ENCODE measurements at places on chromosomes 4 and X.

DNA sequence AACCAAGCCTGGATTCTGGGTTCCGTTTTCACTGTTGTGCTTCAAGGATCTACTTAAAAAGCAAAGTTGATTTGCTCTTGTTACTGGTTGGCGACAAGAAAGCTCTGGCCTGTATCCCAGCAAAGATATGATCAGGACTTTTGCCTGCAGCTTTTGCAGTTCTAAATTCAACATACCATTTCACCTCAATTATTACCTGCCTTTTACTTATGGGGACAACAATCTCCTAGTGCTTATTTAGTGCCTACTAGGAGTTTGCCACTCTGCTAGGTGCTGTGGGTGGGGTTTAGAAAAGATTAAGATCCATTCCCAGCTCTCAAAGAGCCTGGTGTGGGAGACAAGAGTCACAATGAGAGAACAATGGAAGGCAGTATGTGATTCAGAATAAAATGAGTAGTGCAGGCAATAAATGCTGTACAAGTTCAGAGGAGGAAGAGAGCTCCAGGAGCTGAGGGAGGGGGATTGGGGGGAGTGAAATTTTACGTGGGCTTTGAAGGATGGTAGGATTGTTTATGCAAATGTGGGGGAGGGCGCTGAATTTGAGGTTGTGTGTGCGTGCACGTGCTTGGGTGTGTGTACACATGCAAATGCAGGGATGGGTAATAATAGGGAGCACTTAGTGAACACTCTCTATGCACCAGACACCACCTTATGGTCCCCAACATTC, 5.0 kb upstream of the TMEM164 start:
- DNase-seq: no peak

DNA sequence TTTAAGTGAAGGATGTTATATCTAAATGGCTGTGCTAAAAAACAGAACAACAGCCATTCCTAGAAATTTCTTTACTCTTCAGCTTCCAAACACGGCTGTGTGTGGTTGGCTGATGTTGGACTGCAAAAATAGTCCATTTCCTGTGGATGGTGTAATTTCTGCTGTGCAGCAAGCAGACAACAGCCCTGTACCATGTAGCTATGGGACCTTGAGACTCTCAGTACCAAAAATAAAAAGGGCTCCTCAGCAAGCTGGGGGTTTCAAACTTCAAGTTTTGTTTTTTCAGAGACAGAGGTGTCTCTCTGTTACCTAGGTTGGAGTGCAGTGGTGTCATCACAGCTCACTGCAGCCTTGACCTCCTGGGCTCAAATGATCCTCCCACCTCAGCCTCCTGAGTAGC, 18.1 kb downstream of the CD40LG start:
- no peak for DNase-seq

DNA sequence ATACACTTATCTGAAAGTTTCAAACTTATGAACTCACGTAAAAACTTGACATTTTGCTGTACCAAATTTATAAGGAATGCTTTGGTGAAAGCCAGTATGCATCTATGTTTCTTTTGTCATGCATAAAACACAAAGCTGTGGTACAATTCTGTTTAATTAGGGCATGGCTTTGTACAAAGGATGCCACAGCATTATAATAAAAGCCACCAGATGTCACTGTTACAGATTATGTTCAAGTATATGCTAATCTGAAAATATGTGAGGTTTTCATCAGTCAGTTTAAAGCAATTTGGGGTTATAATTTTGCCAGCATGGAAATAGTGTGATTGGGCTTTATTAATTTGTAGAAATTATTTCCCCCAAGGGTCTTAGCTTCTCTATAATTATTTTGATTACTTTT, 69.0 kb downstream of the ATOH1 start:
- no peak for DNase-seq

GRCh38 chr4:185831125-185831815, 19.3 kb upstream of the SORBS2 start:
- DNase-seq: no peak

GRCh38 chr4:20618731-20619130, 81.5 kb upstream of the PACRGL start:
- DNase-seq: no peak

- DNase-seq: no peak
These were observed 16.0 kb downstream of the SULT1E1 start for GRCh38 chr4:69843932-69844331.

- DNase-seq: no peak
These were observed 517.0 kb downstream of the SPRY1 start for GRCh38 chr4:123913598-123913997.

GRCh38 chr4:107017443-107018343, 18.4 kb downstream of the DKK2 start:
- DNase-seq: no peak

DNA sequence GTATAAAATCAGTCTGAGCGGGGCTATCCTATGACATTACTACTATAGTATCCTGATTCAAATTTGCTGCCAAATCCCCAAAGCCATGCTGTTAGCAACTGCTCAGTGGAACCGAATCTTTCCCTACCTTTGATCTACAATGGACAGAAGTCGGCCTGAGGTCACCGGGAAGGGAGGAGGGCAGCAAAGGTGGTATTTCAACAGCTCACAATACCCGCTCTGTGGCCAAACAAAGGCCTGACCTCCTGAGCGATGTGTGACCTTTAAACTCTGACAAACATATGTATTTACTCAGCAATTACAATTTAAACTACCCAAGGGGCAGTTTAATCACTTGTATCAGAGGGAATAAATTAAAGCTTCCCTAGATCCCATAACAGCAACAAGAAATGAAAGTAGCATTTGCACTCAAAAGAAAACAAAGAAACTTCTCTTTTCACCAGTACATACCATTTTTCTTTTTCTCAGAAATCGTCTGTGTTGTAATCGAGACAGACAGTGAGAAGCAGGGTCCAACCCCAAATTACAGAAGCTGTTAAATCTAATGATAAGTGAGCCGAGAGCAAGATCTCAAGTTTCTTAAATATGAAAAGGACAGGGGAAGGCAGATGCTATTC, 11.6 kb upstream of the TMEM128 start:
- DNase-seq: no peak

GRCh38 chr4:76386566-76387305, 34.2 kb downstream of the CCDC158 start:
- no peak for DNase-seq

DNA sequence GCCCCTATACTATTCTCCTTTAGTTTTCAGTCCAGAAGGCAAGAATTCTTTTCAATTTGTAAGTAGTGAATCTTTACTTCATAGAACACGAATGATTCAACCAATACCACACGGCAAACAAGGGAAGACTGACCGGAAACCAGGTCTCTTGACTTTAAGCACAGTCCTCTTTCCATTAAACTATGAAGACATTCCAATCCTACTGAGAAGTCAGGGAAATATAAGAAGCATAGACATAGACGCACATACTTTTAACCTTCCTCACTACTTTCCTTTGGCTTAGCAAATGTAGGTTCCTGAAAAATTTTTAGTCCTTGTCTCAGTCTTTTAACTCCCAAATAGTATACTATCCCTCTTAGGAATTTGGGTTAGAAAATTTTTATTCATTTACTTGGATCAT, 9.1 kb downstream of the CHRDL1 start:
- DNase-seq: no peak

- no peak for DNase-seq
These were observed 51.3 kb downstream of the EMCN start for GRCh38 chr4:100466501-100466900.

All from effector CD4-positive, alpha-beta T cell (primary cell).